ENCODE measurements at places on chromosomes 2 and 18.
A peak's percentile ranks its signal among the peaks of the same experiment; 100 is the strongest.

DNA sequence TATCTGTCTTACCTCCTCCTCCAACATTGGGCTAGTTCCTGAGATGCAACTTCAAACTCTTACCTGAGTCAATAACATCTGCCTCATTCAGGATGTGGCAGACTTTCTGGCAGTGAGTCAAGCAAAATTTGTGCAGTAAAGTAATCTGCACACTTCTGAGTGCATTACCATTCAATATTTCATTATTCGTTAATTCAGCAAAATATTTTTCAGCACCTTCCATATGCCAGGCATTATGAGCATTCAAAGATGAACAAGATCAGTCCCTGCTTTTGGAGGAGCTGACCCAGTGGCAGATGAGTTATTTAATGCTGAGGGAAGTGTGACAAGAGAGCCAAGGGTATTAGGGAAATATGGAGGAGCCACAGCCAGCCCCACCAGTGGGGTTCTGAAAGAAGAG, 339.7 kb downstream of the LNPK start:
- no peak for DNase-seq

DNA sequence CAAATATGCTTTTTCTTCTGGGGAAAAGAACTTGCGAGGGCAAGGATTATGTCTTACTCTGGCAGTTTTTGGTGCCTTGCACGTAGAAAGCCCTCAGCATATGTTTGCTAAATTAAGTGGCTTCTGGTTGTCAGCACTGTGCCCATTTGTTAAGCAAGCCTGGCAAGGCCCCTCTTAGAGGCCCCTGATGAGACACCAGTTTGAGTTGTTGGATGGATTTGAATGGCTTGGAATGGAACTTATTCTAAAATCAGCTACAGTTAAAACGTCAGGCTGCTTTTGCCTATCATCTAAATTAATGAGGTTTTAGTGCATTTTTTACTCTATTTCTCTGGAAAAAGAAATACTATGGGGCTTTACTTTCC, 28.2 kb downstream of the TMEM182 start:
- DNase-seq: no peak

DNA sequence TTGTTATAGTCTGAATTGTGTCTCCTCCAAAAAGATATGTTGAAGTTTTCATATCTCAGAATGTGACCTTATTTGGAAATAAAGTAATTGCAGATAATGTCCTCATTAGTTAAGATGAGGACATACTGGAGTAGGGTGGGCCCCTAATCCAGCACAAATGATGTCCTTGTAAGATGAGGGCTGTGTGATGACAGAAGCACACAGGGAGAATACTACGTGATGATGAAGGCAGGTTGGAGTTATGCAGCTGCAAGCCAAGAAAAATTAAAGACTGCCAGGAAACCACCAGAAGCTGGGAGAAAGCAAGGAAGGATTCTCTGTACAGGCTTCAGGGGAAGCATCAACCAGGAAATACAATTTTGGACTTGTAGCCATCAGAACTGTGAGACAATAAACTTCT, 58.3 kb upstream of the PNPT1 start:
- no peak for DNase-seq

DNA sequence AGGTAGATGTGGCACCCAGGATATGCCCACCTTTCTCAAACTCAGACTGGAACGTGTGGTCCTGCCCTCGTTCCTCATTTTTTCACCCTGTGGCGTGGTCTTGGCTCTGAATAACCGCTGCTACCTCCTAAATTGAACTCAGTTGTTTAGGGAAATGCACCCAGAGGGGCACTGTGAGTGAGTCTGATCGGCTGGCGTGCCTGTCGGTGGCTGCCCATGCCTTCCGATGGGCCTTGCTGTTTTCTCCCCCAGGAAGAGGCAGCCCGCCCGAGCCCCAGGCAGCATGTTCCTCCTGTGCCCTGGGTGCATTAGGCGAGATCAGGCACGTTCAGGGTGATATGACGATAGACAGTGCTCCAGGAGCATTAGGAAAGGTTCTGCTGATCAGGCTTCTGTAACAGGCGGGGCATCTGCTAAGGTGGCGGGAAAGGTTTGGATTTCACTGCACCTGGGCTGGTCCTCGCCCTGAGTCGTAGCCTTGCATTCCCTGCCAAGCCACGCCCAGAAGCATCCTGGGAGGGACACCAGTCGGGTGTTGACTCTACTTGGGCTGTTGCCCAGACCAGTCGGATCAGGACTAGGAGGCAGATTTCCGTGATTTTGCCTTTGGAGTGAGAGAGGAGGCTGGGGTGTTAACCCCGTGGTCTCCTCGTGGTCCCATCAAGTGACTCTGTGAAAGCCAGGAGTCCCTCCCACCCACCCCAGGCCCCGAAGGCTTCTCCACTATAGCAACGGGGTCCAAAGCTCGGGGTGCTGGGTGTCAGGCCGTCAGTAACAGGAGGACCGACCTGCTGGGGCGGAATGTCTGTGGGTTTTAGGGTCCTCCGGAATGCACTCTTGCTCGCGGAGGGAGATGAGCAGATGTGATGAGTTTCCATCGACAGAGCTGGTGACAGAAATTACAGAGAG, 75.1 kb downstream of the SH3BP4 start:
- peak; percentile 62 for DNase-seq

GRCh38 chr2:95328358-95329125, 31.4 kb downstream of the KCNIP3 start:
- DNase-seq: no peak

DNA sequence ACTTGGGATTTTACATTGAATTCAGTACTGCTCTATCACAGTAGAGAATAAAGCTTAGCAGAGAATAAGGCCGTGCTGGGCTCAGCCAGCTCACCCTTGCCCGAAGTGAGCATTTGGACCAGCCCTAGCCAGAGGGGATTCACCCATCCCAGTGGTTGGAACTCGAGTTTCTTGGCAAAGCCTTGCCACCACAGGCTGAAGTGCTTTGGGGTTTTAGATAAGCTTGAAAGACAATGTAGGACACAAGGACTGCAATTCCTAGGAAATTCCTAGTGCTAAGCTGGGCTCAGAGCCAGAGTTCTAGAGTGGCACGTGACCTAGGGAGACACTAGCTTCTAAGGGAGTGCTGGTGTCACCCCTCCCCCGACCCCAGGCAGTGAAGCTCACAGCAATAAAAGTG, 28.0 kb downstream of the SERPINB11 start:
- DNase-seq: no peak

- no peak for DNase-seq
Observed at GRCh38 chr2:120916446-120916845, 180.8 kb downstream of the GLI2 start.

DNA sequence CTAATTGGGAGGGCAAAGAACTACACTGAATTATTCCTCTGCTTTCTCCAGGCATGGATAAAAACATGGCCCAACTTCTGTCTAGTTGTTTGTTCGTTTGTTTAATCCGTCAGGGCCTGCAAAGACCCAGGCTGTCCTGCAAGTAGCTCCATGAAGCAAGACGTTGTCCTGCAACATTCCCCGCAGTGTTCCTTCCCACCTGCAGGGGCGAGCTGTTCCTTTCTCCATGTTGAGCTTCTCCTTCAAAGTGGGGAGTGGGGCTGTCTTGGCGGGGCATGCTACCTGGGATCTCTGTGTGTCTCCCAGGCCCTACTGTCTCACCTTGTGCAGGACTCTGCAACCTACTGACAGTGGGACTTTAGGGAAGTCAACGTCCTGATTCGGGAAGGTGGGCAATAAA, 264.0 kb upstream of the SMIM21 start:
- DNase-seq: no peak

DNA sequence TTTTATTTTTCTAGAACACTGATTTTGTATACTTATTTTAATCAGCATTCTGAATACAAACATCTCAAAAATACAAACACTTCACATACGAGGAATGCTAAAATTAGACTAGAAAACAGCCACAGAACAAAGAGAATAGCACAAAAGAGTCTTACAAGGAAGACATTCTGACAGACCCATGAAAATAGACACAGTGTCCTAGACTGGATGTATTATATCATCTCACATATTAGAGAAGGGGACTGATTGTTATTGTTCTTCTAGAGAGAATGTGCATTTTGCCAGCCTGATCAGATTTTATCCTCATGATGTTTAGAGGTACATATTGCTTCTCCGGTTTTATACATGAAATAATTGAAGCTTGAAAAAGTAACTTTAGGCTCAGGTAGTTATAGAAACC, 357.9 kb downstream of the DPP10 start:
- DNase-seq: no peak

- no peak for DNase-seq
Observed at GRCh38 chr2:15668611-15669305, 77.1 kb downstream of the DDX1 start.

- DNase-seq: peak; percentile 54
Observed at GRCh38 chr2:136117391-136117841, 533 bp downstream of the CXCR4 start.

- no peak for DNase-seq
Observed at GRCh38 chr2:86631846-86632485, 8.3 kb upstream of the RNF103 start.

GRCh38 chr2:29209551-29209950, 94.3 kb downstream of the CLIP4 start:
- no peak for DNase-seq

- DNase-seq: no peak
Observed at GRCh38 chr2:21376864-21377263, 253.1 kb downstream of the TDRD15 start.

DNA sequence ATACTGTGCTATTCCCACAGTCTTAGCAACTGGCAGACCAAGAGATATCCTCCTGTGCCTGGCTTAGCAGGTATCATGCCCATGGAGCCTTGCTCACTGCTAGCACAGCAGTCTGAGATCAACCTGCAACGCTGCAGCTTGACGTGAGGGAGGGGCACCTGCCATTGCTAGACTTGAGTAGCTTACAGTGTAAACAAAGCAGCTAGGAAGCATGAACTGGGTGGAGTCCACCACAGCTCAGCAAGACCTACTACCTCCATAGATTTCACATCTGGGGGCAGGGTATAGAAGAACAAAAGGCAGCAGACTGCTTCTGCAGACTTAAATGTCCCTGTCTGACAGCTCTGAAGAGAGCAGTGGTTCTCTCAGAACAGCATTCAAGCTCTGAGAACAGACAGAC, 74.8 kb downstream of the AKAIN1 start:
- no peak for DNase-seq

- DNase-seq: no peak
Observed at GRCh38 chr2:113213061-113213930, 39.5 kb downstream of the PSD4 start.

DNA sequence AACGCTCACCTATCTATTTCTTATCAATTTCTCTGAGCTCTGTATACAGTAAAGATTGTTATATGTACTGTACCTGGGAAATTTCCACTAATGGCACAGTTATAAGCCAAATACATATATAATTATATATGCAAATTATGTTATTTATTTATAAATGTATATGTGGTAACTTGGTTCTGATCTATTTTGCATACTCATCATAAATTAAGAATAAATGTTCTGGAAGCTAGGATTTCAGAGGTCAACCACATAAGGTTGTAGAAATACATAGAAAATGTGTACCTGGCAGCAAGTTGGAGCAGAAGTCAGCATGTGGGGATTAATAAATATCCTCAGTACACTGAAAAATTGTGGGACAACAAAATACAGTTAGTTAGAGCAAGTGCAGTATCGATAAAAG, 353.7 kb upstream of the ZNF521 start:
- no peak for DNase-seq

DNA sequence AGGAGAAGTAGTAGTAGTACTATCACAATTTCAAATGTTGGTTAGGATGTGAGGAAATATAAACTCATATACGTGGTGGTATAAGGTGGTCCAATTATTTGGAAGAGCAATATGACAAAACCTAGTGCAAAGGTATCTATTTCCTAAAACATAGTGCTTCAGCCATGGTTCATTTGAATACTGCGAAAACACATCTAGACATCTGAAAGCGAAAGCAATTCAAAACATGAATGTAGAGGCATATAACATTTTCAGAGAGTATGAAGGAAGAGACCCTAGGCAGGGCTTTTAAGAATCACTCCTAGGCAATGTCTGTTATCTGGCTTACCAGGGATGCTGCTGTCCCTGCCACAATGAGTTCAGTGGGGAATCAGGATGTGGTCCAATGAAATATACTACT, 1085.8 kb downstream of the TDRD15 start:
- DNase-seq: no peak

GRCh38 chr2:142008135-142008744, 122.6 kb downstream of the LRP1B start:
- DNase-seq: no peak

DNA sequence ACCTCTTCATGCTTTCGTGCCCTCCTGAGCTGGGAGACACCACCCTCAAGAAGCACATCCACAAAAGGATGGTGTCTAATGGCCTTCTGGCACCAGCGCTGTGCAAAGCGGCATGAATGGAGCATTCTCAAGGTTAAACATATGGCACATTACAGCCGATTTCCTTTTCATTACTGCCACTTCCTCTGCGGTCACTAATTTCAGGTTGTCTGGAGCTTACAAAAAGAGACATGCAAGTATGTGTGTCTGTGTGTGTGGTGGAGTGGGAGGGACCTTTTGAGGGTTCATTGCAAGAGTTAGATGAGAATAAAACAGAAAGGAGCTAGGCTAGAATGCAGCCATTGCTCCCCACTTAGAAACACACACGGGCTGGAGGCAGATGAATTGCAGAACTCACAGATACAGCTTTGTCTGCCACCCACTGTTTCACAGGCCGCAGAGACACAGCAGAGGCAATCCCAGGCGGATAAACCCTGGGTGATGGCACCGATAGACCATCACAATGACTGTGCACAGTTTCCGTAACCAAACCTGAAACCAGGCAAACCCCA, 76.0 kb downstream of the TGIF1 start:
- peak; percentile 83 for DNase-seq

DNA sequence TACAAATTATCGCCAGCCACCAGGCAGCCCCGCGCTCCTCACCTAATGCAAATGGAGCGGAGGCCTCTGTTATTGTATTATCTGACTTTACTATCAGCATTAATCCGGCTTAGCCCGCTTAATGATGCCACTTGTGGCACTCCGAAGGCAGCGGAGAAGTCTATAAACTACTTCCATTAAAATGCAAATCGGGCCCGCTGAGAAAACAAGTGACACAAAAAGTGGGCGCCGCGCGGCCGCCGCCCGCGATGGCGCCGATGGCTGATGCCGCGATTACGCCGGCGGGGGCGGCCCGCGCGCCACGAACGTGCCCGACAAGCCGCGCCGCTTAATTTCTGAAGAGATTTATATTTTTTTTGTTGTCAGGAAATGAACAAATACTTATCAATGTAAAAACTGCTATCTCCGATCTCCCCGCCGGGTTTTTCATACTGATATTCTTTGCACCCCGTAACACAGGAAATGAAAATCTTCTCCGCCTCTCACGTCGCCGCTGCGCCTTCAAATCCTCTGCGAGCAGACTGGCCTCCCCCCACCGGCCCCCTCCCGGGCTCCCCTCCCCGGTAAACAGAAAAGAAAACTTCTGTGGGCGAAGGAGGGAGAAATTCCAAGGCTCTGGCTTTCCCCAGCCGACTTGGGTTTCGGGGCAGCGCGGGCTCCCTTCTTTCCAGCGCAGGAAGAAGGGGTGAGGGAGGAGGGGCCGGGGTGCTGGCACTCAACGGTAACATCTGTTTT, 221.8 kb downstream of the INSIG2 start:
- no peak for DNase-seq

GRCh38 chr2:191885650-191886049, 38.8 kb upstream of the CAVIN2 start:
- DNase-seq: no peak

- DNase-seq: no peak
Observed at GRCh38 chr18:28581521-28582071, 404.7 kb upstream of the CDH2 start.

All from SW480 (cell line).